Thyroid gland (tissue), 4 donors: ENCODE measurements at places on chromosomes 5 and 9. TPM values are rescaled to one million over a fixed set of nuclear protein-coding genes. Genes with fewer than 3 reads are reported as not detected.

The DIRAS2 gene
- 4.9 TPM for total RNA-seq

DNA sequence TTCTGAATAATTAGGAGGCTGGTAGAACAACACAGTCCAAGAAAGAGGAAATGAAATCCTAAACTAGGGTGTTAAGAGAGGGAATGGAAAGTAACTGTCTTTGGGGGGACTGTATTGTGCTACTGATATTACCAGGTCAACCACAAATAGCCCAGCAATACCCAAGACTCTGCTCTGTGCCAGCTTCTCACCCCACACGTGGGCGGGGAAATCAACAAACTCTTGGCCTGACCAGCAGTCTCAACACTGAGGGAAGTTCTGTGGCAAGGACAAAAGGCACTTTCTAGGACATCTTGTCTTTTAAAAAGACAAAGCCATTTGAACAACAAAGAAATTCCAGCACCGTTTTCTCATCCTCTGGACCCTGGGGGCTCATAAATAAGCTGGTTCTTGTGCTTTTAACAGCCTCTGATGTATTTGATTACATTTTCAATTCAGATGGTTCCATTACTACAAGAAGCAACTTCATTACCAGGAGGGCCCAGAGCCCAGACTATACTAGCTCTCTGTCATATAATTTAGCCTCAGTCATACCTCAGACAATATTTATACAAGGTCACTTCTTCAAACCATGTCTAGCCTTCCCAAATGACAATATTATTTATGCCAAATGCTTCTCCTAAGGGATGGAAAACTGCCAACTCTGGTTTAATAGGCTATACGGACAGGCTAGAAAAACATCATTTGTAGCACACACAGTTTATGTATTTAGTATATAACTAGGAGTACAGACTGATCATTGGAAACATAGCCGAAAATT lies 297.8 kb downstream of the CWC27 start:
- DNase-seq, result no peak

DNA sequence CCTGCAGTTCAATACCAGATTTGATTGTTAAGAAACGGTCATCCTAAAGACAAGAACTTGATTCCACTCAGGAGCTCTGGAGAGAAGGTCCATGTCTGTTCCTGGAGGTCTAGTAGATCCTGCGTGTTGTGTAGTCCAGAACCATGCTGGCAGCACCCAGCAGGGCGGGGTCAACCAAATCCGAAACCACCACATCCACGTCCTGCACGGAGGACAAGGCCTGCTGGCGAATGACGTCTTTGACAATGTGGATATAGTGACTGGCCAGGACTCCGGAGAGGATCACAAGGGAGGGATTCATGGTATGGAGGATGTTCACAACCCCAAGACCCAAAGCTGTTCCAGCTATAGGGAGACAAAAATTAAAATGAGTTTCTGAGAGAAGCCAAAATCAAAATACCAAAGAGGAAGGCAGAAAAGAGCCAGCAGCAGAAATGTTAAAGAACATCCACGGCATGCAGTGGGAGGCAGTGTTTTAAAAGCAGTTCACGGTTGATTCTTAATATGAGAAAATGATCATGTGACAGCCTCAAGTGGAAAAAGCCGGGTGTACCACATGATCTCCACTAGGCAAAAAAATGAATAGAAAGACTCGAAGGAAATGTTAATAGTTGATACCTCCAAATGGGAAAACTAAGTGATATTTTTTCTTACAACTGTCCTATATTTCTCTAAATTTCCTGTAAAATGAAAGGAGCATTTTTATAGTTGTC lies 26.7 kb downstream of the CLTA start:
- peak; percentile 27 for DNase-seq

GRCh38 chr5:157672976-157673375 lies 1.6 kb downstream of the C5orf52 start:
- DNase-seq, result no peak

DNA sequence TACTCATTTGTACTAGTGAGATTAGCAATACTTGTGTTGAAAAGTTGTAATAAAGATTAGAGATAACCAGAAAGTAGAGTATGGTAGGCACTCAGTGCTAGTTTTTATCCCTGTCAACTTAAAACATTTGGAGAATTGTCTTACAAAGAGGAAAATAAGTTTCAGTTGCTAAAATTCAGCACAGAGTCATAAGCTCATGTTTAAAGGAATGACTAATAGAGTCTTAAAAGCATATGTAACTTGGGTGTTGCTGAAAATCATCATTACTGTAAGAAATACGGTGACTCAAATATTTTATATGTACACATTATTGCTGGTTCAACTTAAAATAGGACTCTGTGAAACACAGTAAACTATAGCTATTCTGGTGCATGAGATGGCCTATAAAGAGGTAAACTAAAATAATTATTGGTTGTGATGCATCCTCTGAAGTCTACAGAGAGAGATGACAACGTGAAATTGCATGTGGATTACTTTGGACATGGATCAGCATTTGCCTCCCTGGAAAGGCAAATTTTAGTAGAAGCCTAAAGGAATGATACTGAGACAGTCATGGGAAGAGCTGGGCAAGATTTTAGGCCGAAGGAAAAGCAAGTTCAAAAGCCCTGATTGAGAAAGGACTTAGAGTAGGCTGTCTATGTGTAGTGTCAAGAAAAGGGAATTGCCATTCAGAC lies 34.6 kb downstream of the SGCD start:
- DNase-seq, result no peak

DNA sequence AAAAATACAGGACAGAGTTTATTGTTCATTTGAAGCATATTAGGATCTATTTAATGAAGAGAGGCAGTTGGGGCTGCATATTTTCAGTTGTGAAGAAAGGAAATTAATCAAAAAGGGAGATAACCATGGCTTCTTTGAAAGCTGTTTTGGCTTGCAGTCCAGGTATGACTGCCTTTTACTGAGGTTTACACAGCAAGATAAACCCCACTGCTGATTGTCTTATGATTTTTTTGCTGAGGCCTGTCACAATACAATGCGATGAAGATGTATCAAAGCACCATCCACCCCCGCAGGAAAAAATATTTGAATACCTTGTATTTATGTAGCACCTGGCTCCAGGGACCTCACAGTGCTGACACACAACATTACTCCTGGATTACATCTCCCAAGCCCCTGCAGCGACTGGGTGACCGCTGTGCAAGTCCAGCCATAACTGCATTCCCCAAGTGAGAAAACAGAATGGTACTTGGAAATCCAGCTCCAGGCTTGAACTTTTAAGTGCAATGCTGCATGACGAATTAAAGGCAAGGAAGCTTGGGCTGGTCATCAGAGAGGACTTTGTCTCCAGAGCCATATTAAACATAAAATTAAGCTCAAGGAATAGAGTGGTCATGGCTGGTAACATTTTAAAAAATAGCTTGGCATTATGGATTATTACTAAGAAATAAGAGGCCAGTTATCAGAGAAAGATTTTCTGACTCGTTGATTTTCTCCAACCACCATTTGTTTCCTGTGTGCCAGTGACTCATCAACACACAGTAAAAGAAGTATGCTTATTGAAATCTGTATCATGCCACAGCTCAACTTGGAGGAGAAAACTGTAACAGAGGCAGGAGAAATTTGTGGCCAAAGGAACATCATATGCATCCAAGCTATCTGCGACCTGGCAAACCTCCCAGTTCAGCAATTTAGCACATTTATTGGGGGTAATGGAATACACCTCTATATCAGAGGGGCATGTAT lies 374.2 kb downstream of the MAN2A1 start:
- DNase-seq, result no peak

The STKLD1 gene
- not detected for total RNA-seq

DNA sequence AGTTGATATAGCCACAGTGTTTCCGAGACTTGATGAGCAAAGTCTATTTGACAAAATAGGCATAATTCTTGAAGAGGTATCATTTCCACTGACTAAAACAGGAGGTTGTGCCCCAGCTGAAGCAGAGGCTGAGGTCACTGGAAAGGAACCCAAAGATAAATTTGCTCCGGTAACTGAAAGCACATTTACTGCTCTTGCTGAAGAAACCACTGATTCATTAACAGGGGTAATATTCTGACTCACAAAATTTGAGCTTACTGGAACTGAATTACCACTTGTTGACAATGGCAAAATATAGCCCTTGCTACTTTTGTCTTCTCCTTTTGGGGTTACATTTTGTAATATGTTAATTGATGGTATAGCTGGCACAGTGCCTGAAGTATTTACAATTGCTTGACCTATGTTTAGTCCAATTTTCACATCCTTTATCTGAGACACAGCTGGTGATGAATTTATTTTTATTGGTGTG lies 30.2 kb downstream of the MLANA start:
- no peak for DNase-seq

The SH2D3C gene
- total RNA-seq, result 24.9 TPM

- DNase-seq, result no peak
These were observed 51.5 kb downstream of the MTMR12 start for GRCh38 chr5:32261198-32261597.

DNA sequence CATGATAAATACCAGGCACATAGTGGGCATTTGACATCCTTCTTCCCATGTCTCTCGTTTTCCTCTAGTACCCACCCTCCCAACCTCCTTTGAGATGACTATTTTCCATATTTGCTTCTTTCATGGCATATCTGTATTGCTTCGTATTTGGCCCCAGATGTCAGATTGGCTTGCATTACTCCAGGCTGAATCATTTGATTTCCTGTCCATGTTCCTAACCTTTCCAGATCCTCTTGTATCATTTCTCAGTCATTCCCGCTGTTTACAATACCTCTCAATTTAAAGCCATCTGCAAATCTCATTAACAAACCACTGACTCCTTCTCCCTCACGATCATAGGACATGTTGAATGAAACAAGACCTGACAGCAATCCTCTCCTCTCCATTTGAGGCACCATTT lies 19.9 kb downstream of the MTX3 start:
- no peak for DNase-seq

The NR2F1 gene
- 35.7 TPM for total RNA-seq

DNA sequence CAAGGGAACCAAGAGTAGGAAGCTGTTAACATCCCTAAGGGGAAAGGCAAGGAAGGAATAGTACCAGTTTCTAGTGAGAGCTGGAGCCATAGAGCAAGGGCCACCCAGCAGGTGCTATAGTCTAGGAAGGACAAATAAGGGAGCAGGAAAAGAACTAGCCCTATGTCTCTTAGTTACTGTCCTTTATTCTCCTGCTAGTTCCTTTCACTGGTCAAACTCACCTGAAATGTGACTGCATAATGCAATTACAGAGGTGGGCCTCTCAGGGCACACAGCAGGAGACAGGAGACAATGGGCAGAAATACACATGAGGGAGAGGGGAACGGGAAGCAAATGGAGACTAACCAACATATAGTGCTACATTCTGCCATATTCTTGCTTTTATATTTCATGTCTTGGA lies 26.7 kb upstream of the FRMPD1 start:
- no peak for DNase-seq

GRCh38 chr9:71112866-71113265 lies 8.6 kb downstream of the TRPM3 start:
- DNase-seq, result no peak
